ENCODE measurements at places on chromosomes 11 and 22.

GRCh38 chr11:73564903-73565302 is 33.0 kb downstream of the FAM168A start:
- no peak for DNase-seq

DNA sequence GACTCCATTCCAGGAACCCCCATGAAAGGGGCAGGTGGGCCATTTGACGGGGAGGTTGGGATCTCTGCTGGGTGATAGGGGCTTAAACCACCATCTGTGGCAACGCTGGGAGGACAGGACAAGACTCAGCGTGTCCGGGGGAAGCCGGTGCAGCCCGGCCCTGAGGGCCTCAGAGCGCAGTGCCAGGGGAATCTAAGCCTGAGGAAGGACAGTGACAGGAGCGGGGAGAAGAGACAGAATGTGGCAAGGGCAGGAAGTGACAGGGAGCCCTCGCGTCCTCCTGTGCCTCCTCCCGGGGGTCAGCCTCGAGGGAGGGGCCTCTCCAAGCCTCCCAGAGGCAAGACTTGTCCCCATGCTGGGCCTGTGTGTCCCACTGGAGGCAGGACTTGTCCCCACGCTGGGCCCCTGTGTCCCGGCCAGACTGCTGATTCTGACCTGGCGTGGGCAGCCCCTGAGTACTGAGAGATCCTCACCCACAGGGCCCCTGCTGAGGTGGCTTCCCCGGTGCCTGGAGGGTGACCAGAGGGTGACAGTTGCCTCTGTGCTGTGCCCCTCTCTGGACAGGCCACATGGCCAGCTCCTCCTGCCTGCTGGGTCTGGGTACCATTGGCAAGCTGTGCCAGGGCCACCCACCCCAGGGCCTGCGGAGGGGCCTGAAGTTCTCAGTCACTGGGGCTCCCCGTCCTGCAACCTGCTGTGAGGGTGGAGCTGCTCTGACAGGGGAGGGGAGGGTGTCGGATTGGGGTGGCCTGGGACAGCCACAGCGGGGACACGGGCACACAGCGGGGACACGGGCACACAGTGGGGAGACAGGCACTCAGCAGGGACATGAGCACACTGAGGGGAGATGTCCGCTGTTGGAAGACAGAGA is 676.2 kb downstream of the BRD1 start:
- no peak for DNase-seq

GRCh38 chr11:7306900-7307299 is 55.2 kb downstream of the SYT9 start:
- DNase-seq: no peak

GRCh38 chr11:108394744-108395284 is 72.5 kb downstream of the C11orf65 start:
- no peak for DNase-seq

- DNase-seq: no peak
Observed at GRCh38 chr22:29342577-29343312, 27.2 kb upstream of the RASL10A start.

GRCh38 chr22:24105013-24105360 is 76.3 kb upstream of the SUSD2 start:
- DNase-seq: peak; percentile 62

GRCh38 chr11:123382555-123383074 is 47.5 kb upstream of the GRAMD1B start:
- no peak for DNase-seq

DNA sequence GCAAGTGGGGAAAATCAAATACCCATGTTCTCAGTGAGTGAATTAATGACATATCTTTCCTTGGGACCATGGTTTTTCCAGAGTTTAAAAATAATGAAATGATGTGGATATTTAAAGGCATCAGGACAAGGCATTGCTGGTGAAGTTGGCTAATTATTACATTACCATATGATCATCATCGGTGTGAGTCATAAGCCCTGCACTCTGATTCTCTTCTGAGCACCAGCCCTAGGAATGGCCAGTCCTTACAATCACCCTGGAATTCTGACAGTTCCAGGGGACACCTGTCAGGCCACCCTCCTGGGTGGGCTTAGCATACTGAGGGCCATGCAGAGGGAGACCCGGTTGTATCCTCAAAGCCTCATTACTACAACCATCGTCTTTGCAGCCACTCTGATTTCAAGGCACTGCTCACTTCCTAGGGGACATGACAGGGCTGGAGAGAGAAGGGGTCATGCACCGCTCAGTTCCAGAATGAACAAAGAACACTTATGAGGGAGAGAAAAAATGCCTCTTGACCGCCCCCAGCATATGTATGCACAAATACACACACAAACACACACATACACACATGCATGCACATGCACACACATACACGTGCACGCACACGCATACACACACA is 365.0 kb downstream of the MIAT start:
- no peak for DNase-seq

GRCh38 chr11:11505190-11505589 is 116.6 kb downstream of the GALNT18 start:
- no peak for DNase-seq

DNA sequence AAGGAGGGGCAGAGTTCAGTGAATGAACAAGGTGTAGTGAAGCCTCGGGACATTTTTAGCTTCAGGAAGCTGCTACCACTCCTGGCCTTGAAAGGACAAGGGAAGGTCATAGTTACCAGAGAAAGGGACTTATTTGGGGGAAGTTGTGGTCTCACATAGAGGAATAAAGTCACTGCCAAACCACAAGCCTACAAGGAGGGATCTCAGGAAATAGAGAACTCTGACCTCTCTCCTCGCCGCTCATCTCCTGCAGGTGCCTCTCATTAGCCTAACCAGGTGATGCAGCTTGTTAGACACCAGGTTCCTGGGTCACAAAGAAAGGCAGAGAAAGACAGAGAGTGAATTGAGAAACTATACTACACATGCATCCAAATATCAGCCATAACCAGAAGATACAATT is 14.3 kb upstream of the TOLLIP start:
- no peak for DNase-seq

DNA sequence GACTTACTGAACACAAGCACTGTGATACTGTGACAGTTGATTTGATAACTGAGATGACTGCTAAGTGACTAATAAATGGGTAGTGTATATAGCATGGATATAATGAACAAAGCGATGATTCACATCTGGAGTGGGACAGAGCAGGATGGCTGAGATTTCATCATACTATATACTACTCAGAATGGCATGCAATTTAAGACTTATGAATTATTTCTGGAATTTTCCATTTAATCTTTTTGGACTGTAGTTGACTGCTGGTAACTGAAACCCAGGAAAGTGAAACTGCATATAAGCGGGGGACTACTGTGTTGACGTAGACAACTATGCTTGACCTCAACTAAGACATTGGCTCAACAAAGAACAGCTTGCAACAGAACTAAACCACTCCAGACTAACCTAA is 20.0 kb upstream of the NUCB2 start:
- DNase-seq: no peak

DNA sequence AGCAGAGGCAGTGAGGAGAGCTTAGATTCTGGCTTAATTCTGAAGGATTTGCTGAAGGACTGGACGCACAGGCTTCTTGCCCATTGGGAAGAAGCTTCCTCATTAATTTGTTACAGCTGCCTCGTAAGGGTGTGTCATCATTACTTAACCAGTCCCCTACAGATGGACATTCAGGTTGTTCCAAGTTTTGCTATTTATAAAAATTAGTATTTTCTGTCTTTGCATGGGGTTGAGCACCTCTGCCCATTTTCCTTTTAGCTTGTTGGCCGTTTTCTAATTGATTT is 38.1 kb downstream of the CAPN1 start:
- DNase-seq: no peak

Data from NCI-H1694 (cell line).